ENCODE measurements at places on chromosomes 4 and X.
A peak's percentile ranks its signal among the peaks of the same experiment; 100 is the strongest.

- DNase-seq = no peak
These were observed 274.6 kb upstream of the MAGEB2 start for GRCh38 chrX:29940750-29941149.

DNA sequence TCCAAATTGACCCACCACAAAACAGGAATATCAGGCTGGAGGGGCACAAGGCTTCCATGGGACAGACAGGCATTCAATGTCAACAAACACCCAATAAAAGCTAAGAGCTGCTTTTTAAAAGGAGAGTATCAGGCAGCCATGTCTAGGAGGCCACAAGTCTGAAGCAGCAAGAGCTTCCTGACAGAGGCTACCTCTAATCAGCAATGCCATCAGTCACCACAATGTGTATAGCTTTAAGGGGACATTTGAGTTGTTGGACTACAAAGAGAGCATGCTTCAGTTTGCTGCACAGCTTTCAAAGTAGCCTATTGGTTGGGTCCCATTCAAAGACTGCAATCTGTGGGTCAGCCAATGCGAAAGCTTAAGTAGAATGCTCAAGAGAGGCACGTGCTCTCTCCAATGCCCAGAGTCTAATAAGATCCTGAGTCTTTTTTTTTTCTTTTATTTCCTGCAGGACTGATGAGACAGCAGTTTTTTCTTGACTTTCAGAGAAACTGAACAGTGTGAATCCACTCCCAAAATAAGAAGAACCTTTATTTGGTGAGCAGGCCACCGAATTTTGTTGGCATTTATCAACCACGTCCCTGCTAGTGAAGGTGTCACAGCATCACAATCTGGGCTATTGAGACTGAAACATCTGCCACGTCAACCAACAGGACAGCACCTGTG lies 92.5 kb downstream of the FBXO8 start:
- DNase-seq = no peak

GRCh38 chr4:76772498-76773106 lies 125.3 kb downstream of the SOWAHB start:
- DNase-seq = no peak

DNA sequence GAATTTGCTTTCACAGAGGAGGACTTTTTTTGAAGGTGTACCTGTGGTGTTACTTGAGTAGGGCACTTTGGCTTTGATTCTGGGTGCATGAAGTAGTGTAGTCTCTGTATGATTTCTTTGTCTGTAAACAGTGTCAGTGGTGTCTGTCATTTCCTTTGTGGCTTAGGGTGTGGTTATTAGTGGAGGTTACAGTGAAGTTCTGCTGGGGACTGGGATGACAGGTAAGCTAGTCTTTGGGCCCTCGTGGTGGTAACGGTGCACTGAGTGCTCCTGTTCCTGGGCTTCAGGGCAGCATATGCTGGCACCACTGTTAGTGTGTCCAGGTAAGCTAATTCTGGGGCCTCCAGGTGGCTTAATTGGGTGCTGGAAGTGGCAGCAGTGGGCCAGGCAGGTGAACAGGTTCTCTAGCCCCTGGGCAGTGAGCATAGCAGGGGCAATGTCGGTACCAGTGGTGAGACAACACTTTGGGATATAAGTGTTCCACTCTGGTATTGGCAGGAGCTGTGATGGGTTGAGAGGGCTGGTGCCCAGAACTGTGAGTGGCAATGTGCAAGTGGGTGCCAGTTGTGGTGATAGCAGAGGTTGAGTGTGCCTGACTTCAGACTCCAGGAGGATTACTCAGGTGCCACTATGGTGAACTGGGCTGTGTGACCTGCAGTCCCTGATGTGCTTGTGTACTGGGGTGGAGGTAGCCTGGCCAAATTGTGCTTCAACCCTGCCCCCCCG lies 26.0 kb upstream of the VSIG1 start:
- DNase-seq = no peak

DNA sequence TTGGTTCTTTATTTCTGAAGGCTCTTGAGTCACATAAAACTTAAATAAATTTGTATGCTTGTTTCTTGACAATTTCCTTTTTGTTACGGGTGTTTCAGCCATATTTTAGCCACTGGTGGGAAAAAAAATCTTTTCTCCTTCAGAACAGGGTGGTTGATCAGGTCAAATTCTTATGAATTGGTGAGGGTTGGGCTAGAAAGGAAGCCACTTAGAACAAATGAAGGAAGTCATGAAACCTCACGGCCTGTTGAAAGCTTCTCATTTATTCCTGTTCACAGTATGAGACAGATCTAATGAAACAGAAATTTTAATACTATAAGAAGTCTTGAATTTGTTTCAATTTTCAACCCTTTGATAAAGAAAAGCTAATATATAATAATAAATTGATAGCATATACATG lies 12.1 kb upstream of the PDLIM5 start:
- no peak for DNase-seq

GRCh38 chrX:46953137-46953527 lies 40.9 kb downstream of the JADE3 start:
- no peak for DNase-seq

DNA sequence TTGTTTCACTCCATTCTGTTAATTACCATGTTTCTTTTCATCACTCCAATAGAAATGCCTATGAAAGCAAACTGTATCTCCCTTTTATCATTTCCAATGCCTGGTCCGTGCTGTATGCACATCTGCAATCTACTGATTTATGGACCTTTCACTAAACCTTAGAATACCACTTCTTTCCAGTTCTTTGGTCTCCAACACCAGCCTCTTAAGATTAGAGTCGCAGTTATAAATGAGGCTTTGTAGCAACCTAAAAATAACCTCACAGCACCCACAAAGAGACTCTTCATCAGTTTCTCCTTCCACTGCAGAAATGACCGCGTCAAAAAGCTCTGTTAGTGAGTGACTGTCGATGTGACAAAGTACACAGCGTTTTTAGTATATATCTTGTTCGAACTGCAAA lies 282.6 kb downstream of the ADGRA3 start:
- DNase-seq = no peak

- DNase-seq = peak; percentile 13
These were observed 7.2 kb upstream of the IDS start for GRCh38 chrX:149512225-149512885.

DNA sequence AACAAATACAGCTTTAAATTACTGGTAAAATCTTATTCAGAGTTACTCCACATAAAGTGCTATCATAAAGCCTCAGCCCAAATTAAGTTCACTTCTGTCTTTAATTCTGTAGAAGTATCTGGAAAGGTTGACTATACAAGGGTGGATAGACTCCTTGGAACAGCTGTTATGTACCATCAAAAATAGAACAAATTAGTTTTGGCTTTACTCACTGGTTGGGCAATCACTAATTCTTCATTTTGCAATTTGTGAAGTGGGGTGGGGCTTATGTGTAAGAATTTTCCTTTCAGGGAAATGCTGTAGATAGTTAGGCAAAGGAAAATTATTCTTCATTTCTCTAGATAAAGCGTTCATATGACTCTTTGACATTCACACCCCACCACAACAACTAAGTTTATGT lies 7.8 kb downstream of the DIAPH2 start:
- DNase-seq = no peak

DNA sequence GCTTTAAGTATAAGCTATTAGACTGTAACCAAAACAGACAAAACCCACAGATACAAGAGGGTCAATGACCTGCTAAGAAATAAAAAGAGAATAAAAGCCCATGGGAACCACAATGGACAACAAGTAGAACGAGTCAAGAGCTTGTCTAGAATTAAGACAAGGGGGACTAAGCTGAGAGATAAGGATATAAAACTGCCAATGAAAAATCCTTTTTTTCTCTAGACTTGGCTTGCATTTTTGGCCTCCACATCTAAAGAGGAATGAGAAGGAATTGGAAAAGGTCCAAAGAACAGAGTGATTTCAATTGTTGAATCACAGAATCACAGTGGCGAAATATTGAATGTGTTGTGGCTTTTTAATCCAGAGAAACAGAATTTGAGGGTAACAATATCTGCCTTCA lies 135.7 kb downstream of the QDPR start:
- DNase-seq = no peak

DNA sequence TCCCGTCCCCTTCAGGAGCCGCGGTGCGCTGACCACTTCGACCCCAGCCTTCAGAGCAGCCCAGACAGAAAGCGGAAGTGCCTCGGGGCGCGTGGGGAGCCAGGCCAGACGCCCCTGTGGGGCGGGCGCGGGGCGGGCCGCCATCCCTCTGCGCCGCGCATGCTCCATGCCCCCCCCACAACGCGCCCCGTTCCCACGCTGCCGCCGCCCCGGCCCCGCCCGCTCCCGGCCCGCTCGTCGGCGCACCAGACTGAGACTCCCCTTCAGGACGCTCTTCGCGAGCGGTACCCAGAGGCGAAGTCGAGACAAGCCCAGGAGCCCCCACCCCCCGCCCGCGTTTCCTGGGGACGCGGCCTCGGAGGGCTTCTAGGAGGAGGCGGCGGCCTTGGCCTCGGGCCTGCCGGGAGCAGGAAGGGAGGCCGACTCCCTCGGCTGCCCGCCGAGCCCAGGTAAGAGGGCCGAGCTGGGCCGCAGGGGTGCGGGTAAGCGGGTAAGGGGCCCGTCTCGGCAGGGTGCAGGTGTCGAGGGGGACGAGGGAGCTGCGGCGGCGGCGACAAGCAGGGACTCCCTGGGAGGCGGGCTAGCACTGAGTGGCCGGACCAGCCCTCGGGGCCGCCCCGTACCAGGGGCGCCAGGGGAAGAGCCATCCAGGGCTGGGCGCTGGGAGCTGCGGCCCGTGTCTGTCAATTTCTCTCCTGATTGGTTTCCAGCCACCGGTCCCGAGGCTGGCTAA lies at the start of gene ZFP92:
Gene ZFP92, plus strand, starts transcription at position 218 of the 733 bp plus-strand sequence. CDS start 6,851 bp downstream, outside the sequence.
- DNase-seq = no peak

DNA sequence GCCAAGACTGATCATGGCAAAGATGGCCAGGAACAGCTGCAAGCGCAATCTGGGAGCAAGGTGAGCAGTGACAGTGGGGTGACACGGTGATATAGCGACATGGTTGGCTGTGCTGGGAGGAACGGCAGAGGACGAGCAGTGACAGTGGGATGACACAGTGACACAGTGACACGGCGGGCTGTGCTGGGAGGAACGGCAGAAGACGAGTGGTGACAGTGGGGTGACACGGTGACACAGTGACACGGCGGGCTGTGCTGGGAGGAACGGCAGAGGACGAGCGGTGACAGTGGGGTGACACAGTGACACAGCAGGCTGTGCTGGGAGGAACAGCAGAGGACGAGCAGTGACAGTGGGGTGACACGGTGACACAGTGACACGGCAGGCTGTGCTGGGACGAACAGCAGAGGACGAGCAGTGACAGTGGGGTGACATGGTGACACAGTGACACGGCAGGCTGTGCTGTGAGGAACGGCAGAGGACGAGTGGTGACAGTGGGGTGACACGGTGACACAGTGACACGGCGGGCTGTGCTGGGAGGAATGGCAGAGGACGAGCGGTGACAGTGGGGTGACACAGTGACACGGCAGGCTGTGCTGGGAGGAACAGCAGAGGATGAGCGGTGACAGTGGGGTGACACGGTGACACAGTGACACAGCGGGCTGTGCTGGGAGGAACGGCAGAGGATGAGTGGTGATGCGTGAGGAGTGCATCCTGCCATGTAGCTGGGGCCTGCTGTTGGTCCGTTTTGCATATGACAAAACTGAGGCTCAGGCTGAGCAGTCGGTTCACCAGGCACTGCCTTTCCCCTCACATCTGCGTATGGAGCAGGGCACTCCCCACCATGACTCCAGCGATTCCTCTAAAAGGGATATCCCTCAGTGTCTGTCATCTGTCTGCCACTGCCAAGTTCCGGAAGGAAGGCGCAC lies 36.0 kb upstream of the MXD4 start:
- no peak for DNase-seq

DNA sequence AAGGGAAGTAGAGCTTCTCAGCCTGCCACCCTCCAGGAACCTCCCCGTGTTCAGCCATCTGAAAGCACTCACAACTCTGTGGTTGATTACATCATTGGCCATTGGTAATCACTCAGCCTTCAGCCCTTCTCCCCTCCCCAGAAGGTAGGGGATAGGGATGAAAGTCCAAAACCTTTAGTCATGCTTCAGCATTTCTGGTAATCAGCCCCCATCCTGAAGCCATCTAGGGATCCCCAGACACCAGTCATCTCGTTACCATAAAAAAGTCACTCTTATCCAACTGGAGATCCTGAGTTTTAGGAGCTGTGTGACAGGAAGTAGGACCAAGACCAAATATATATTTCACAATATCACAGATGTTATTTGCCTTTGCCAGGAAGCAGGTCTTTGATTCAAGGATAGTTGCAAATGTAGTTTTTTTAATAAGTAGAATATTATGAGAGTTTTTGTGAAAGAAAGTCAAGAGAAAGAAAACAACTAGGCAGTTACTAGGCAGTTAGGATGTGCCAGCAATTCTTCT lies 364.6 kb upstream of the NOCT start:
- no peak for DNase-seq

DNA sequence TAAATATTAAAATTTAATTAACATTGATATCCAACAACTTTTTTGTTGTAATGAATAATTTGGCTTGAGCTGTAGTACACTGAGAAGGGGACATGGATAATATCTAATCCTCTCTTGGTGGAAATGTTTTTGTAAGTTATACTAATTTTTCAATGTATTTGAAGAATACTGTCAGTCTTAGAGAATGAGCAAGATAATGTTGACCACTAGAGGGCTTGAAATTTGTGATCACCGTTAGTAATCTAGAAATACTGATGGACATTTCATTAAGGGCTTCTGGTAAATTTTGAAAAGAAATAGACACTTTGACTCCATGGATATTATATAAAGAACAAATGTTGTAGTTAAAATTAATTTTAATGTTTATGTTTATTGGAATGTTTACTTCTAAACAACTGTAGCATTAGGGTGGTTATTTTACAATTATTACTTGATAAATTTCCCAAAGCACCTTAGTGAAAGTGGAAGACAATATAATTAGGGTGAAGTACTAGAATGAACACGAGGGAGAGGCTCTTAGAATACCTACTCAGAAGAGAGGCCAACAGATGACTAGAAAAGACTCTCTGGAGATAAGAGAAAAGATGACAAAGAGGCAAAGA lies 20.0 kb upstream of the CAMK2D start:
- DNase-seq = peak; percentile 8

GRCh38 chr4:75376543-75376942 lies 137.7 kb downstream of the RCHY1 start:
- no peak for DNase-seq

DNA sequence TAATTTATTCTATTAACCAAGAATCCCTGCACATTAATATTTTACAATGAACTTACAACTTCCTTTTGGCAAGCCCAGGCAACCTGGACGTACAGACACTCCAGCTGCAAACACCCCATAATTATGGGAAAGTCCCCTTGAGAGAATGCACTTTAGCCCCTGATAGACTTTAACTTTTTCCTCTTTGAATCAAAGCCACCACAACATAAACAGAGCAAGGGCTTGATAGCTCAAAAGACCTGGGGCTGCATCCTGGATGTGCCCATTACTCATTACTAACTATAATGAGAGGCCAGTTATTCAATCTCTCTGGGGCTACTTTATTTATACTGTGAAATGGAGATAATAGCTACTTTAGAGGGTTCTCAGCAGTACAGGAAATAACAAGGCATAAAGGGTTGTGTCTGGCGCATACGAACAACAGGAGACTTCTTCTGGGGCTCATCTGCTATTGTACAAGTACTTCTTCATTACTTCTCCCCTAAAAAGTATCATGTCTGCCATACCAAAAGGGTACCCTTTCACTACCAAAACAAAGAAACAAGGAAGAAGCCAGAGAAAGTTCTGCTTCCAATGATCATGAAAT lies 54.9 kb downstream of the CASK start:
- DNase-seq = no peak

All from SW 1271 (cell line).